ENCODE measurements at places on chromosomes 13 and 19.

GRCh38 chr19:1285737-1286360, at the start of gene EFNA2:
Gene EFNA2, plus strand, starts transcription at chr19:1285873. Its CDS starts 296 bp downstream, at chr19:1286169.
- H3K36me3 ChIP-seq, result no peaks in the 10 kb centered on the region
- no peak within 1 kb of the TSS for H3K4me3 ChIP-seq
- no peak within 1 kb of the TSS for H3K27ac ChIP-seq

- H3K4me1 ChIP-seq, result no peaks in the 10 kb centered on the region
- no peaks in the 10 kb centered on the region for H3K27me3 ChIP-seq
- no peak for DNase-seq
- no peaks in the 10 kb centered on the region for H3K36me3 ChIP-seq
- H3K4me3 ChIP-seq, result no peak overlapping the region
These were observed 741.2 kb upstream of the PCDH9 start for GRCh38 chr13:67971291-67971690.

GRCh38 chr13:66102864-66103263, 1127.3 kb downstream of the PCDH9 start:
- H3K4me1 ChIP-seq, result no peaks in the 10 kb centered on the region
- no peak overlapping the region for H3K27ac ChIP-seq
- no peaks in the 10 kb centered on the region for H3K36me3 ChIP-seq
- no peaks in the 10 kb centered on the region for H3K27me3 ChIP-seq
- DNase-seq, result no peak

GRCh38 chr13:50127726-50128291, 112.6 kb downstream of the KCNRG start:
- no peaks in the 10 kb centered on the region for H3K36me3 ChIP-seq
- DNase-seq, result no peak
- H3K27me3 ChIP-seq, result peaks cover 36% of the 10 kb centered on the region
- H3K27ac ChIP-seq, result no peak overlapping the region
- H3K4me3 ChIP-seq, result no peak overlapping the region
- peaks cover 17% of the 10 kb centered on the region for H3K4me1 ChIP-seq
